Activated CD8-positive, alpha-beta memory T cell treated with anti-CD3 and anti-CD28 coated beads for 24 hours (primary cell): ENCODE measurements at places on chromosomes 4 and X.

GRCh38 chrX:18899796-18900380 lies 84.0 kb downstream of the PHKA2 start:
- no peak for DNase-seq

DNA sequence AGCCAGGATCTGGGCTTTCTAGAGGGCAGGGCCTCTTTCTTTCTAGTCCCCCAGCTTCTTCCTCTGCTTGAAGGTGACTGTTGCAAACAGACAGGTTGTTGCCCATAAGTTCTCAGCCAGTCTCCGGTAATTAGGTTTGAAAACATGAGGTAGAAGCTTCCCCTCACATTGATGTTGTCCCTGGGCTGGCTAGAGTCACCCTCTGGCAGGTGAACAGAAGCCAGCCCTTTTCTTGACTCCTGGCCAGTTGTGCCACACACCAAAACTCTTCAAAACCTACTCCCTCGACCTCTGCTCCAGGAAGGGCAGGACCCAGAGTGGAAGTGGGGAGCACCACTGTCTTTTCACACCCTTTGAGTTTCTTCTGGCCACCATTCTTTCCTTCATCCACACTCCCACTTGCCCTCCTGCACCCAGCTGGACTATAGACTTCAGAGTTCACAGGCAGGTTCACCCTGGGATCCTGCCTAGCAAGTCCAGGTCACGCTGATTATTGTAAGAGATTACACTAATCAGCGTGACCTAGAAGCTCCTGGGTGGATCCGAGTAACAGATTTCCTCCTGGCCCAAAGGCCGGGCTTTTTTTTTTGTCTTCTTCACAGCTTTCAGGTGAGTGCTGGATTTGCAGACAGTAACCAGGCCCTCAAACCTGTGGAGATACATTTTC lies 37.4 kb upstream of the ARHGAP6 start:
- DNase-seq: no peak

- DNase-seq: no peak
Observed at GRCh38 chr4:23911675-23912455, 22.0 kb upstream of the PPARGC1A start.

- DNase-seq: no peak
Observed at GRCh38 chrX:85828771-85829170, 218.6 kb downstream of the CHM start.

- DNase-seq: no peak
Observed at GRCh38 chrX:134949271-134949670, 41.5 kb upstream of the SMIM10 start.

DNA sequence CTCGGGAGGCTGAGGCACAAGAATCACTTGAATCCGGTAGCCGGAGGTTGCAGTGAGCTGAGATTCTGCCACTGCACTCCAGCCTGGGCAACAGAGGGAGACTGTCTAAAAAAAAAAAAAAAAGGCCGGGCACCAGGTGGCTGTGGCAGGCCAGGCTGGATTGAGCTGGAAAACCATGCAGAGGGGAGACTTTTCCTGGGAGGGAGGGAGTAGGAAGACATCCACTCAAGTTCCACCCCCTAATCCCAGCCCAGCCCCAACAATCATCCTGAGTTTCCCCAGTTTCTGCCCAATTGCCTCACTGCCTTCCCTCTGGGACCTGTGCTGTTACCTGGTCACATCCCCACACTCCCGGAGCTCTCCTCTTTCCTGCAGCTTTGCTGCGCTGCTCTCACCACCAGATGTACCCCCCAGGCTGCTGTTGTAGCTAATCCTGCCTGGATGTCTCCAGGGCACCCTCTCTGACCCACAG lies 9.0 kb upstream of the TSPYL2 start:
- DNase-seq: peak; percentile 57

DNA sequence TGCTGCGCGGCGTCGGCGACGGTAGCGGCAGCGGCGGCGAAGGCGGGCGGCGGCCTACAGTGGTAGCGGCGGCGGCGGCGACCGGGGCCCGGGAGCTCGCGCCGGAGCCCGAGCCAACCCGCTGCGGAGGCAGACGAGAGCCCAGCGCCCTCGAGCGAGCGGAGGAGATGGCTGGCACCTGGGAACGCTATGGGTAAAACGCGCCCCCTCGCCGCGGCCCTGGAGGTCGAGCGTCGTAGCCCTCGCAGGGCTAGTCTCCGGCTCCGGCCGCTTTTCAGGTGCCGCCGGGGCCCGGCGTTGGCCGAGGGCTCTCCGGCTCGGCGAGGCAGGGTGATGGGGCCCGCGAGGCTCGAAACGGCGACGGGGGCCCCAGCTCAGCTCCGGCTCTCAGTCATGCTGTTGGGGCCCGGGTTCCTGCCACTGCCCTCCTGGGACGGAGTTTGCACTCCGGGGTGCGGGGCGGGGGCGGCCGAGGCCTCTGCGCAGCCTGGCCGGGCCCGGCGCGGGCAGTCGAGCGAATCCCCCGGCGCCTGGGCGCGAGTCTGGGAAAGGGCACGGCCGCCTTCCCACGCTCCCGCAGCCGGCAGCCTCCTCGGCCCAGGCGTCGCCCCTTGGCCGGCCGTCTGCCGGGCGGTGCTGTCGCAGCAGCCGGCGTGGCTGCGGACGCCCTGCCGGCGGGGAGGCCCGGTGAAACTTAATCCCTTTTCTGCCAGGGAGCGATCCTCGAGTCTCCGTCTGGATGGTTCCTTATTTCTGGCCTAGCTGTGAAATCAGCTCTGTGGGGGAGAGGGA lies 768 bp downstream of the MID2 start:
- DNase-seq: peak; percentile 72

GRCh38 chr4:140363051-140363450 lies 10.4 kb upstream of the SCOC start:
- DNase-seq: no peak
